ENCODE measurements at places on chromosomes 6 and 20. TPM values are rescaled to one million over a fixed set of nuclear protein-coding genes. Genes with fewer than 3 reads are reported as not detected.

GRCh38 chr6:7685276-7685675 is 40.6 kb upstream of the BMP6 start:
- no peak for DNase-seq

DNA sequence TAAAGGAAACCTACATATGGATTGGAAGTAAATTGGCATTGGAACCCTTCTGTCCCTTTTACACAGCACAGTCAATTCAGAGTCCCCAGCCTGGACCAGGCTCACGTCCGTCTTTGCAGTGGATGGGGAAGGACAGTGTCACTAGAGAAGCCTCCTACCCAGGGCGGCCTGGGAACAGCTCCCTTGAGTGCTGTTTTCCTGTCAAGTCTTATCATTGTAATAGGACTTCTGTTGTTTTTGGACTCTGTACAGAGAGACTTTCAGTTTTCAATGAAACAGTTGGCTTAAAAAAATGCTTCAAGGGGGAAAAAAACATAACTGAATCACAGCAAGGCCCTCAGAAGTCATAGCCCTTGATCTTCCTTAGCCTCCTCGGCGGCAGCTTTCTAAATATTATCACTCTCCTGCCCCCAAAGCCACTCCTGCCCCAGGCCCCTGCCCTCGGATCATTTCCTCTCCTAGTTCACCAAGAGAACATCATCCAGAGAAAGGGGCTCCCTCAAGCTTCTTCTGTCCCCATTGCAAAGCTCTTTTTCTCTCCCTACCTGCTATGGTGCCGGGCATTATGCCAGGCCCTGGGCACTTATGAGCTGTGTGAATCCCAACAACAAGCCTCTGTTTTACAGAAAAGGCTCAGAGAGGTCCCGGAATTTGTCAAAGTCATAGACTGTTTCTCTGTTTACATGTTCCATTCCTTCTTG is 37.8 kb upstream of the CNKSR3 start:
- peak; percentile 21 for DNase-seq

GRCh38 chr6:217048-217659 is 75.1 kb upstream of the DUSP22 start:
- DNase-seq, result no peak

DNA sequence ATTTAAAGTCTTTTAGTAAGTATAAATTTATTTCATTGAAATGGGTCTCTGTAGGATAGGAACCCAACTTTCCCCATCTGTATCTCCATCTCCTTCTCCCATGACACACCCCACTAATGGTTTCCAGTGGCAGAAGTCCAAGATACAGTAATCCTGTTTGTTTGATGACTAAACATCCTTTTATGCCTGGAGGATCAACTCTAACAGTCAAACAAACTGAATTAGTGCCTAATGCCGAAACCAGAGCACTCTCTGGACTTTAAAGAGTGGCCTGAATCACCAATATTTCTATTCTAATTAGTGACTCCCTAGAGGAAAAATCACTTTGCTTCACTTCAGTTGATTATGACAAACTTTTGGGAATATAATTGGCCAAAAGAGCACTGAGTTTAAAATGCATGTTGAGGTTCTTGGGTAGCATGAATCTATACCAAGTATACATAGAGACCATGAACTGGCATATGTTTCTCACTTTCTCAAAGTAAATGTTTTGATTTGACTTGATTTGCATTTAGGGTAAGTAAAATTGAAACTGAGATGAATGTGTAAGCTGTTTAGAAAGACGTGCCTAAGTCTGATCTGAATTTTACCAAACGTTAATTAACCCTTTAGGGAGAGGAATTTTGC is 776.4 kb upstream of the NRSN1 start:
- DNase-seq, result no peak

- DNase-seq, result no peak
Observed at GRCh38 chr20:10329387-10330005, 104.5 kb downstream of the MKKS start.

DNA sequence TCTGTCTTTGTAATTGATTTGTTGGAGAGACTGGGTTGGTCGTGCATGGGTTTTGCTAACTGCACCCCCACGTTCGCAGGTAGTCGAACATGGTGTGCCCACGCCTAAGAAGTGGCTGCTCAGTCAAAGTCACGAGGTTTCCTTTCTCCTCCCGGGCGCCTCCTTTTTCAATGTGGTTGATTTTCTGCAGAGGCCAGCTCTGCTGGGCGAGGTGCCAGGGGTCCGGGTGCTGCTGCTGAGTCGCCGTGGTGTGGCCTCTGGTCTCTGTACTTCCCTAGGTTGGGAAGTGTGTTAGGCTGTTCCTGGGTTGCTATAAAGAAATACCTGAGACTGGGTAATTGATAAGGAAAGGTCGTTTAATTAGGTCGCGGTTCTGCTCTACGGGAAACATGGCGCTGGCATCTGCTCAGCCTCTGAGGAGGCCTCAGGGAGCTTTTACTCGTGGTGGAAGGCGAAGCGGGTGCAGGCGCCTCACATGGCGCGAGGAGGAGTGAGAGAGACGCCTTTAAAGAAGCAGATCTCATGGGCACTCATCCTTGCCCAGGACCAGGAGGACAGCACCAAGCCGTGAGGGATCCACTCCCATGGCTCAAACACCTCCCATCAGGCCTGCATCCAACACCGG is 14.1 kb downstream of the OSBPL2 start:
- DNase-seq, result no peak

GRCh38 chr20:50278684-50279531 is 88.3 kb downstream of the CEBPB start:
- peak; percentile 74 for DNase-seq

GRCh38 chr6:113556775-113557174 is 300.4 kb upstream of the MARCKS start:
- DNase-seq, result no peak

GRCh38 chr20:2604506-2604835 is 48.0 kb upstream of the NOP56 start:
- no peak for DNase-seq

DNA sequence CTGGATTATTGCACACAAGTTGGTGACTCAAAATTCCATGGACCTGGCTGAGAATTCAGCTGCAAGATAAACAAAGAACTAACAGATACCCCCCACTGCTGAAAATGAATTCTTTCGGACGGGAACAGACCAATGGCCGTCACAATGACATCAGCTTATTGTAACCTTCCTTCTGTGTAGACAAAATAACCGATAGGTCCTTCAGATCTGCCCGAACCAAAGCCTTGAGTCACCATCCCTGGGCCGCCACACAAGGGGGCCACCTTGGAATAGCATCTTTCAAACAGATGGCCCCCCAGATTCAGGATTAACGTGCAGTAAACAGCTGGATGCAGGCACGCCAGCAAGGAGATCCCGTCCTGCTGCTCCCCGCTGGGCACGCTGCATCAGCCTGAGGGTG is 214.0 kb upstream of the EXOC2 start:
- no peak for DNase-seq

DNA sequence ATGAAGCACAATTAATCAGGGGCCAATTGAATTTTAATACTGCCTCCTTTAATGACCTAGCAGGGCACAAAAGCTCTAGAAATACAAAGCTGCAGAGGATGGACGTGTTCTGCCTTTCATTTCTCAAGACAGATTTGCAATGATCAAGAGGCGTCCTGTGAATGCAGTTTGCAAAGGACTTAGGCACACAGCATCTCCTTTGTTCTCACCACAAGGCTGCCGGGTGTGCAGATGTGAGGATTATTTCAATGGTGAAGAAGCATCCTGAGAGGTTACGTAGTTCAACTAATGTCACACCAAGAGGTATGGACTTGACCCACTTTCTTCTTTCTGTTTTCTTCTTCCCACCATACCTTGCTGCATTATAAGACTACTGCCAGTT is 42.9 kb upstream of the SPTLC3 start:
- no peak for DNase-seq

GRCh38 chr6:136811272-136811671 is 11.1 kb upstream of the PEX7 start:
- DNase-seq, result no peak

- no peak for DNase-seq
Observed at GRCh38 chr6:99612551-99613408, 6.1 kb downstream of the PRDM13 start.

GRCh38 chr6:8904754-8905153 is 469.4 kb upstream of the SLC35B3 start:
- no peak for DNase-seq

GRCh38 chr20:31516651-31517050 is 2.4 kb downstream of the HM13 start:
- DNase-seq, result no peak

DNA sequence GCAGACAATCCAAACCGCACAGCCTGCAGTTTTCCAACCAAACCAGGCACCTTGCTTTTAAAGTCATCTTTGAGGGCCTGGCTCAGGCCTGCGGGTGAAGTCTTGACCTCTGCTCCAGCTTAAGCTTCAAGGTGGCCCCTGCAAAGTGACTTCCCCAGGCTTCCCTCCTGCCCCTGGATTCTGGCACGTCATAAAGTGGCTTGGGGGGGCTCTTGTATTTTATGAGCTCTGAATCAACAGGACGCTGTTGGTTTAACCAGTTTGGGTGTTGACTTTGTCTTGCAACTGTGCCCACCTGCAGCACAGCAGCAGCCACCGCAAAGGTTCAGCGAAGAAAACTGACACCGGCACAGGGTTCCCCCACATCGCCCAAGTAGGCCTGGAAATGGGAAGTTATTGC is 81.2 kb downstream of the NFATC2 start:
- DNase-seq, result no peak

- DNase-seq, result no peak
Observed at GRCh38 chr20:53037621-53038020, 65.5 kb downstream of the TSHZ2 start.

DNA sequence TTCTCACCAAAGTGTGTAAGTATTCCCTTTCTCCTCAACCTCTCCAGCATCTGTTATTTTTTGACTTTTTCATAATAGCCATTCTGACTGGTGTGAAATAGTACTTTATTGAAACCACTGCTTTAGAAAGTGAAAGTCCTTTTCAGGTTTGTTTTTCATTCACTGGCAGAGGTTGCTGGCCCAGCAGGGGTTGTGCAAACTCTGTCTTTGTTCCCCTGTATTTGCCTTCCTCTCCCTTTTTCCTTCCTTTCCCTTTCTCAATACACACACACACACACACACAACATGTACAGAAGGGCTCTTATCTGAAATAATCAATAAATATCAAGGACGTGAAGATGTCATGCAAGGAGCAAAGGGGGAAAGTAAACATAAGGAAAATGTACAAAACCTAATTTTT is 99.8 kb downstream of the LY86 start:
- DNase-seq, result no peak

GRCh38 chr20:53284256-53284655 is 309.4 kb downstream of the ZNF217 start:
- no peak for DNase-seq

- DNase-seq, result no peak
Observed at GRCh38 chr6:139540276-139540675, 165.8 kb upstream of the CITED2 start.

GRCh38 chr6:129575378-129576118 is 134.4 kb downstream of the ARHGAP18 start:
- DNase-seq, result peak; percentile 7

DNA sequence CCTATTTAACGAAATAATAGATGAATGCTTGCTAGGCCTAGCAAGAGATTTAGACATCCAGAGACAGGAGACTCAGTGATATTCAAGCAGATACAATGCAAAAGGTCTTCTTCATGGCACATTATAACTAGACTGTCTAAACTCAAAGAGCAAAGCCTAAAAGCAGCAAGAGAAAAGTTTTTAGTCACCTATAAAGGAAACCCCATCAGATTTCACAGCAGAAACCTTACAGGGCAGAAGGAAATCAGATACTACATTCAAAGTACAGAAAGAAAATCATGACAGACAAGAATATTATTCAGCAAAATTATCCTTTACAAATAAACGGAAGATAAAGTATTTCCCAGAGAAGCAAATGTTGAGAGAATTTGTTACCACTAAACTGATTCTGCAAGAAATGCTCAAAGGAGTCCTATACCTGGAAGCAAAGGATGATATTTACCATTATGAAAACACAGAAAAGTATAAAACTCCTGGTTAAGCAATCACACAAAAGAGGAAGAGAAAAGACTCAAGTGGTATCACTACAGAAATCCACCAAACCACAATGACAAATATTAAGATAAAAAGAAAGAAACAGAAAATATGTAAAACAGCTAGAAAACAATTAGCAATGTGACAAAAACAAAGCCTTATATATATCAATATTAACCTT is 333.7 kb downstream of the MEI4 start:
- no peak for DNase-seq

DNA sequence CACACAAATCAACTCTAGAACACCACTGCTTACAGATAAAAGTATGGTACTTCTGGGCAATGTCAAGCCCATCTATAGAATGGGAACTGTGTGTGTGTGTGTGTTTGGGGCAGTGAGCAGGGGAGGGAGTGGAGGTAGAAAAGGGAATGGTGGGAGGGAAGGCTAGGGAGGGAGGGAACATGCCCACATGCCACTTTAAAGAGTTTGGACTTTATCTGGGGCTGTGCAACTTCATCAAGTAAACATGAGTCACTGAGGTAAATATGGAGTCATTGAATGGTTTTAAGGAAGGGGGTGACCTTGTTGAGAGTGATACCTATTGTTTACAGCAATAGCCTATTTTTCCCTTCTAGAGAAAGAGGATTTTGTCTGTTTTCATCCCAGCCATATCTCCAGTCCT is 22.5 kb upstream of the RNGTT start:
- DNase-seq, result no peak

- DNase-seq, result no peak
Observed at GRCh38 chr6:156396791-156397418, 380.3 kb upstream of the ARID1B start.

DNA sequence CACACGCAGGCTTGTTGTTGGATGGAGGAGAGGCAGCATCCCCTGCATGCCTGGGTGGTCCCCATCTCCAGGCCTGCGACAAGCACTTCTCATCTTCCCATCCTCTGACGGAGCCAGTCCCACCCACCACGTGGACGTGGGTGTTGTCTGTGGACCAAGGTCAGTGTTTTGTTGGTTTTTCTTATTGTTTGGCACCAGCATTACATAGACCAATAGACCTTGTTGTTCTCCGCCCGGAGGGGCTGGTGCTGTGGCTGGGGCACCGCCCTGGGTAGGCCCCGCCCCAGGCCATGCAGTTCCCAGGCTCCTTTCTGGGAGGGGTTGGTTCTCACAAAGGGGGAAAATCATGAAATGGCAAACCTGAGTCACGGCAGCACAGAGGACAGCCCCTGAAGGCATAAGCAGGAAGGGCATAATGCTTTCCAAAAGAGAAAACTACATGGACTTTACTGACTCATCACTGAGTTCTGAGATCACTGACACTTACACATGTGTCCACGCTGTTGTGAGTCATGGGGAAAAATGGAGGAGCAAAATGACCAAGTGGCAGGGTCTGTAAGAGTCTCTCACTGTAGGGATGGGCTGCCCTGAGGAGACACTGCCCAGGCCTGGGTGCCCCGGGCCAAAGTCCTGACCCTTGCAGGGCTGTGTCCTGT is 90.8 kb downstream of the THBS2 start:
- DNase-seq, result peak; percentile 48

The HLA-DOB gene
- total RNA-seq, result 0.72 TPM

The PLN gene
- 3,004 TPM for total RNA-seq

The PSORS1C2 gene
- not detected for total RNA-seq

The ELOVL4 gene
- total RNA-seq, result 0.35 TPM

The PLCG1 gene
- 47.7 TPM for total RNA-seq

The RIPPLY2 gene
- total RNA-seq, result not detected

The EFCAB8 gene
- total RNA-seq, result 0.58 TPM

The CDH26 gene
- total RNA-seq, result 0.62 TPM

The TSBP1 gene
- not detected for total RNA-seq

The EYS gene
- not detected for total RNA-seq
